ENCODE measurements at places on chromosomes 6 and 20. TPM values are rescaled to one million over a fixed set of nuclear protein-coding genes. Genes with fewer than 3 reads are reported as not detected.

DNA sequence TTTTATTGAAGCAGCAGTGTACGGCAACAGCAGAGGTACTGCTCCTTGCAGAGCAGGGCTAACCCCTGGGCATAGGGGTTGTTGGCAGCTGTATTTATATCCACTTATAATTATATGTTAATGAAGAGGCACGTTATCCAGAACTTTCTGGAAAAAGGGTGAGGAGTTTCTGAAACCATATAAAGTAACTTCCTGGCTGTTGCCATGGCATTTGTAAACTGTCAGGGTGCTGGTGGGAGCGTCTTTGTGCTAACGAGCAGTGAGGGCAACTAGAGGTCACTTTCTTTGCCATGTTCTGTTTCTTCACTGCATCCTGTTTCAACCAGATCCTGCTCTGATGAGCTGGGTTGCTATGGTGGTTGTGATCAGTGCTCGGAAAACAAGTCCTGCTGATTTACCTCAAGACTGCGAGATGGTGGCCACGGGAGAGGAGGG lies 11.1 kb upstream of the ARFGEF2 start:
- DNase-seq, result no peak

DNA sequence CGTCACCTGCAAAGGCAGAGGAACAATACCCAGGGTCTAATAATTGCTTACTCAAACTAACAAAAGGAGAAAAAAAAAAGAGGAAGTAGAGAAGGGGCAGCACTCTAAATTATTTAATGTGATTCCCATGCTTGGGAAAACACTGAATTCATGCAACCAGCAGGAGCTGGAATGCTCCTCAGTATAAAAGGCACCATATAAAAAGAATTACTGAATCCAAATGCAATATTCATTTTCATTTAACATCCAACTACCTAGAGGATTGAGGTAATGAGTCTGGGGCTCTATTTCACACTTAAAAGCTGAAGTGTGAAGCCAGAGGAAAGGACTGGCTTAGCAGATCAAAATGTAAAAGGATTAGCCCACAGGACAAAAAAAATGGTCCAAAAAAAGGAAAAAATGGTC lies 8.7 kb downstream of the B4GALT5 start:
- DNase-seq, result no peak

DNA sequence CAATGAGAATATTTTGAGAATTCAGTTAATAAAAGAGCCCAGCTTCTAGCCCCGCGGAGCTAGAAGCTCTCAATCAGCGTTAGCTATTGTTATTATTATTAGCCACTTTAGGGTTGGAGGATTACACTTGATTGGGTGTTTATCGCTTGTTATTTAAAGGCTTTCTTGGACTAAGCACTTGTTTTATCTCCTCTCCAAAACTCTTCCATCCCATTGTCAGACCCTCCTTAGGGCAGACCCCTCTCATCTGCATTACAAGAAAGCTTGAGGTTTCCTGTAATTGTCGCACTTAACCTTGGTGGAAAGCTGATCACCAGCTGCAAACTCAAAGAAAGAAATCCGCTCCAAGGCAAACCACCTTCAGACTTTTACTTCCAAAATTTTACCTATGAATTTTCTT lies 4.8 kb downstream of the DPPA5 start:
- DNase-seq, result no peak

GRCh38 chr20:64102647-64103354 lies 4.6 kb downstream of the NPBWR2 start:
- no peak for DNase-seq

GRCh38 chr20:60052322-60052721 lies 94.1 kb downstream of the CDH26 start:
- no peak for DNase-seq

- peak; percentile 35 for DNase-seq
These were observed 34.7 kb downstream of the PLAGL1 start for GRCh38 chr6:143973097-143973966.

- no peak for DNase-seq
These were observed 42.6 kb downstream of the UQCC2 start for GRCh38 chr6:33668914-33669313.

- no peak for DNase-seq
These were observed 242.8 kb downstream of the UST start for GRCh38 chr6:148989585-148989984.

- peak; percentile 2 for DNase-seq
These were observed 347.8 kb upstream of the HS3ST5 start for GRCh38 chr6:114690625-114691024.

DNA sequence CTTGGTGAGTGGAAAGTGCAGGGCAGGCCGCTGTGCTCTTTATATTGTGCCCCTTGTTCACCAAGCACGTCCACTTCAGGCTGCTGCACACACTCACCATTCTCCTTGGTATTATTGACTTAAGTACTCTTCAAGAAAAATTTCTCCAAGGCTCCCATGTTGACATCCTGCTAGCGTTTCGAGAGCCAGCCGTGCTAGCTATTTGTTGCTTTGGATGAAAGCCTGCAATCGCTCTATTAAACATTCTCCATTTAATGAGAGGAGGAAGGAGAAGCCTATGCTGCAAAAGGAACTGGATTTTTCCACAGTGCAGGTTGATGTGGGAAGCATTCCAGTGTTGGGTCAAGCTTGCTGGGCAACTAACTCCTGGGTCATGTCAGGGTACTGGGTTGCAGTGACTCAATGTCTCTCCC lies 113.5 kb downstream of the CD83 start:
- no peak for DNase-seq

- no peak for DNase-seq
These were observed 41.9 kb upstream of the SIM1 start for GRCh38 chr6:100506651-100507050.

DNA sequence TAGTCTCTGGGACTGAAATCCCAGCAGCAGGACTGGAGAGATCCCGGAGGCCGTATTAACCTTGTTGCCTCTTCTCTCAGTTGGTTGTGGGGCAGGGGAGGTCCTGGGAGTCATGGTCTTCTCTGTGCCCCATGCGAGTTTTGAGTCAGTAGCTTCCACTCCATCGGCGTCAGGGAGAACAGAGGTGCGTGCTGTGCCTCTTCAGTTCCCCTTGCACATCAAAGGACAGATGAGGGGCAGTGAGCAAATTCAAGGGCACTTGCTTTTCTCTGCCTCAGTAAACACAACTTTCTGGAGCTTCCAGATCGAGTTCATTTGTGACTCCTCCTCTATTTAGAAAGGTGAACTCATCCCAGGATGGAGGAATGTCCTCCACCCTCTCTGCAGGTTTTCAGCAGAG lies 48.6 kb downstream of the MOCS1 start:
- peak; percentile 22 for DNase-seq

DNA sequence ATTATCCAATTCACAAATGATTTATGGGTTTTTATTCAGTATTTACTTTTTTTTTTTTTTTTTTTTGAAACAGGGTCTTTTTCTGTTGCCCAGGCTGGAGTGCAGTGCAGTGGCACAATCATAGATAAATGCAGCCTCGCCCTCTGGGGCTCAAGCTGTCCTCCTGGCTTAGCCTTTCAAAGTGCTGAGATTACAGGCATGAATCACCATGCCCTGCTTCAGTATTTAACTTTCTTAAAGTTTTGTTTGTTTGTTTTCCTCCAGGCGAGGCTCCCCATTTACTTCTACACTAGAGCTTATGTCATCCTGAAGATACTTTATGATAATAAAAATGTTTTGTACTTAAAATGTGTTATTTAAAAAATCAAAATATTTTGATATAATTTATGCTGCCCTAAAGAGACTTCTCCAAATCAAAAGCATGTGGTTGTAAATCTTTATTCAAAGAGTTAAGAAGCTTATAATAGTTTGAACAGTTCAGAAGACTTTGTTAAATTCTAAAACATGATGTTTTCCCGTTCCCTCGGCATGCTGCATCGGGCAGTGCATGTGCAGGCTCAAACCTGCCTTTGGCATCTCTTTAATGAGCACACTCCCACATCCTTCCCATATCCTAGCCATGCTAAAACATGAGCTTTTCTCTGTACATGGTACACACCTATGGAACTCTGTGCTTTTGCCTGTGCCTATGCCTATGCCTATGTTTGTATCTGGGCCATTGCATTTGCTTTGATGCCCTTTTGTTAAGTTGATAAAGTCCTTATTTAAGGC lies 11.0 kb downstream of the SMPDL3A start:
- no peak for DNase-seq

DNA sequence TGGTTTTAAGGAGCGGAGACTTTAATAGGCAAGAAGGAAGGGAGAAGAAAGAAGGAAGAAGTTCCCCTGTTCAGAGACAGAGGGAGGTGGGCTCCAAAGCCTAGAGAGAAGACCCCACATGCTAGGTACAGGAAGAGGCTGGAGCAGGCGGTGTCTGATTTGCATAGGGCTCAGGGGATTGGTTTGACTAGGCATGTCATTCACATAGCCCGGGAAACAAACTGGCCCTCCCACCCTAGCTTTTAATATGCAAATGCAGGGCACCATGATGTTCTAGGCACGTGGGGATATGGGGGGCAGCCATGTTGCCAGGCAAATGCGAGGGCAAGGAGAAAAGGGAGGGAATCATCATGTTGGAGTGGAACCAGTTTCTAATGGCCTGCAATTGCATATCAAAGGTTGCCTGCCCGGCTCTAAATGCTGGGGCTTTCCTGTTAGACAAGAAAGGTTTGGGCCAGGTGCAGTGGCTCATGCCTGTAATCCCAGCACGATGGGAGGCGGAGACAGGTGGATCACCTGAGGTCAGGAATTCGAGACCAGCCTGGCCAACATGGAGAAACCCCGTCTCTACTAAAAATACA lies 34.3 kb upstream of the AGPAT4 start:
- no peak for DNase-seq

- DNase-seq, result peak; percentile 13
These were observed 33.9 kb upstream of the PTPRK start for GRCh38 chr6:128554302-128554701.

- no peak for DNase-seq
These were observed 20.2 kb downstream of the RNF8 start for GRCh38 chr6:37373822-37374471.

GRCh38 chr20:16752901-16753300 lies 4.7 kb downstream of the OTOR start:
- DNase-seq, result no peak

- DNase-seq, result no peak
These were observed 1.1 kb upstream of the SRSF12 start for GRCh38 chr6:89118931-89119330.

GRCh38 chr6:12927746-12928145 lies 211.2 kb downstream of the PHACTR1 start:
- no peak for DNase-seq

DNA sequence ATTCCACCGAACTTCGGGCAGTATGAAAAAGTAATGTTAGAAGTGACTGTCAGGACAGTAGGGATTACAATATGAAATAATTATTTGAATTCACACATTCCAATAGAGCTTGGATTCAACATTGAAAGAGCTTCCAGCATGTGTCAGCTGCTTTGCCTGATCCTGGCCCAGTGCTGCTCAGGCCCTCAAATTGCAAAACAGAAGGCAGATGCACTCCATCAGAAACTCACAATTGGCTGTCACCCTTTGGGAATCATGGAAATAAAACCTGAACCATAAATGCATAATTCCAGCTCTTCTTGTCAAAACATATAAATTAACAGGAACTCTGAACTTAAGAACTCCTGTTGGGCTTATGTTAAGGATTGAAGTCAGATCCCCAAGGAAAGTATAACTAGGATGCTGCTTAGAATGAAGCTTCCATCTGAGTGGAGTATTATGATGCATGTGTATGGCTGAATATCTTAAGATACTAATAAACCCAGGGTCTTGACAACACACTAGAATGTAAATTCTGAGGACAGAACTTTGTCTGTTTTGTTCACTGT lies 1.8 kb upstream of the NDUFAF4 start:
- no peak for DNase-seq

DNA sequence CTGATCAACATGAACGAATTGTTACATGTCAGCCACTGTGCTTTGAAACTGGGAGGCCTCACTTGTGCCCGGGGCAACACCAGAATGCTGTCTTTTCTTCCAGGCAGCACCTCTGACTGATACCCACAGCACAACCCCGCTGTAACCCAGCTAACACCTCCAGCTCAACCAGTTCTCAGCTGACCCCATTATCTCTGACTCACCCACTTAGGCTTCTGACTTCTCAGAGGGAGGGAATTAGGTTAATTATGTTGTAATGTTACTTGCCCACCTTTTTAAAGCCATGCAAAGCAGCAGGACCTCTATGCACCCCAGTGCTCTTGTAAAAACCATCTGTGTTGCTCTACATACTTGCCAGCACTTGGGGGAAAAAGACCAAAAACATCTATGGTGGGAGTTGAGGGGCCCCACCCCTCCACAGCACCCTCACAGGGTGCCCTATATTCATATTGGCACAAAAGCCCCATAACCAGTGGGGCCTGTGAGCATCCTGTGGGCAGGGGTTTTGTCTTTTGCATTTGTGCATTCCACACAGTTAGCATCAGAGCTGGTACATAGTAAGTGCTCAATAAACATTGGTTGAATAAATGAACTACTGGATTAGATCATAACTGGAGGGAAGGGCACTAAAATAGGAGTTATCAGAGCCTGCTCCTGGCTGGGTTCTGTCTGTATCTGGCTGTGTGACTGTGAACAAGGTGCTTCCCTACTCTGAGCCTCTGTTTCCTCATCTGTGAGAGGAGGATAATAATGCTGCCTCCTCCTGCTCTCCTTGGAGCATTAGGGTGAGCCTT lies 22.3 kb downstream of the BNIP5 start:
- no peak for DNase-seq

GRCh38 chr6:125380474-125380873 lies 78.7 kb upstream of the HDDC2 start:
- DNase-seq, result no peak

- DNase-seq, result no peak
These were observed 26.6 kb upstream of the KLHL31 start for GRCh38 chr6:53692172-53692571.

GRCh38 chr6:17416806-17417205 lies 23.4 kb downstream of the CAP2 start:
- no peak for DNase-seq

- DNase-seq, result no peak
These were observed 2.2 kb upstream of the COL11A2 start for GRCh38 chr6:33194431-33194979.

- no peak for DNase-seq
These were observed 68.9 kb downstream of the CYP39A1 start for GRCh38 chr6:46583721-46584120.

GRCh38 chr6:34066218-34066571 lies 79.7 kb downstream of the GRM4 start:
- no peak for DNase-seq

DNA sequence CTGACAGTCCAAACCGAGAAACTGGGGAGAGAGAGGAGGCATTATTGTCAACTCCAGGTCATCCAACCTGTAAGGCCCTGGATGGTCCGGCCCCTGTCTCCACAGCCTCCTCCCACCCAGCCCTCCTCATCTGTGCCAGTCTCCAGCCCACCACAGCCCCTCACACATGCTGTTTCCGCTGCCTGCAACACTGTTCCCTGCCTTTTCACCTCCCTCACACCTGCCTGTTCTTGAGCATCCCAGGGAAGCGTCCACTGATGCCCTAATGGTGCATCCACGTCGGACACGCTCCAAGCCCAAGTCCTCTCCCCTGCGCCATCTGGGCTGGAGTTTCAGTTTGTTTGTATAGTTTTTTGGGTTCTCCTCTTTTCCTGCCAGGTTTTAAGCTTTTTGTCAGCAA lies 52.0 kb downstream of the BMP7 start:
- no peak for DNase-seq

GRCh38 chr6:17866876-17867444 lies 120.5 kb downstream of the KIF13A start:
- DNase-seq, result peak; percentile 47

- no peak for DNase-seq
These were observed 190.9 kb upstream of the SLC24A3 start for GRCh38 chr20:19021406-19022117.

Gene PPP1R14C
- not detected for polyA plus RNA-seq

Gene TXLNB
- not detected for polyA plus RNA-seq

Gene ABHD16B
- not detected for polyA plus RNA-seq

Gene OOEP
- not detected for polyA plus RNA-seq

Gene ADGB
- polyA plus RNA-seq, result not detected

Gene IL17A
- polyA plus RNA-seq, result not detected

Gene CALHM6
- polyA plus RNA-seq, result not detected

Gene CNKSR3
- 9.2 TPM for polyA plus RNA-seq

Gene BEND6
- 0.10 TPM for polyA plus RNA-seq

All from HepG2 (cell line).